ENCODE measurements at places on chromosomes 4 and X.

DNA sequence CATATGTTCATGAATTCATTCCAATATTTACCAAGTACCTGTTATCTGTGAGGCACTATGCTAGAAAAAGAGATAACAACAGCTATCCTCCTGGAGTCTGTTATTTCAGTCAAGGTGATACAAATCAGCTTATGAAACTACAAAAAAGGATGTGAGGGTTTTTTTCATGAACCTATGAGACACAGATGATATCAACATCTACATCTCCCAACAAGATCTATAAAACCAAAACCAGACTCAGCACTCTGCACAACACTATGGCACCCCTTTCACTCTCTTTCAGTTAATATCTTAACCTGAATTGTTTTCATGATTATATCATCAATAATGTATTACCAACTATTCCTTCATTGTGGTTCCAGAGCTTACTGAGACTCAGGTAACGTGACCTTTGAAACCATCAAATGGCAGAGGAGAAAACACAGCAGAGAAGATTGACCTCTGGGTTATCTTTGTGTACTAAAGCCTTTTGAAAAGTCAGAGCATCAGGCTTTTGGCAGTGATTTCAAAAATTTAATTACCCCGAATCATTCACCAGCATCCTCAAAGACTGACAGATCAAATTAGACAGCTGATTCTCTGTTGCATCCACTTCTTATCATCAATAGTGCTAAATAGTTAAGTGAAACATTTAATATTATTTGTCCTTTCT is 244.6 kb upstream of the FTHL17 start:
- DNase-seq = no peak

DNA sequence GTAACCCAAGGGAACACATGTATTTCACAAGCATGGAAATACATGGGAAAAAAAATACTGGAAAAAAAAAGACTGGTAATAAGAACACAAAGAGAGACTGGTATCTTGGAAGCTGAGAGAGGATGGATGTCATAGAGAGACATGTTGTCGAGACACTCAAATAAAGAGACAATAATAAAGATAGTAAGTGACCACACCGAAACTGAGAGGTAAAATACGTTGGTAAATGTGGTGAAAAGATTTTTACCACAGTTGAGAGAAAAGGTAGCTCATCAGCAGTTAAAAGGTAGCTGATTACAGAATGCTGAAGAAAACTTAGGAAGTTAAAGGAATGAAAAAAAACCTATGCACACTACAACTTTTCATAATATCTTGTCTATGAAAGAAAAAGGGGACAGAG is 81.1 kb downstream of the ARAP2 start:
- no peak for DNase-seq

GRCh38 chrX:138704596-138704995 is 6.9 kb downstream of the FGF13 start:
- DNase-seq = no peak

DNA sequence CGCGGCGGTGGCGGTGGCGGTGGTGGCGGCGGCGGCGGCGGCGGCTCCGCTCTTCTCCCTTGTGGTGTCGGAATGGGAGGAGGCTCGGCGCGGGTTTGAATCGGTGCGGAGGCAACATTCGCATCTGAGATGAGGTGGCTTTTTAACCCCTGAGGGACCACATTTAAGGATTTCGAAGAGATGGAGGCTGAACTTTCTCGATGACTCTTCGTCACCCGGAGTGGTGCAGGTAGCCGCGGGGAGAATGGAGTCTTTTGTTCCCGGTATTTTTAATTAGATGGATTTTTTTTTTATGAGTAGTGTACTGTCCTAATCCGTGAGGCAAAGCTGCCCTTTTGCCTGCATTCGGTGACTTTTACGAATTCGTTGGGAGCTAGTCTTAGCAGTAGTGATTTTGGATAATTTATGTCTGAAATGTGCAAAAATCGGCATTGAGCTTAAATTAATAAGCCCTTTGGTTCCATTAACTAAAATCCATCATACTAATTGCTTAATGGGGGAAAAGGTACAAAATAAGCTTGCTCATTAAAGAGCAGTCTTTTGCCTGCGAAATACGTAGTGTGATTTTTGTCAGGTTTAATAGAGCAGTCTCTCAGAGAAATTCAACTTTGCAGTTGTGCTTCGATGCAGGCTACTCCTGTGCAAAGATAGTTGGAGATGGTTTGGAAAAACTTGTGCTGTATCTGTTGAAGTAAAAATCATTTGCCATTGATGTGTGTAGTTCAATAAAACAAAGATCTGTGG is 206.2 kb downstream of the TENM3 start:
- no peak for DNase-seq

- DNase-seq = no peak
Measured at GRCh38 chr4:41077628-41078027, 136.7 kb downstream of the APBB2 start.
